RCC 7860 (cell line): ENCODE measurements at places on chromosomes 7 and 10.

DNA sequence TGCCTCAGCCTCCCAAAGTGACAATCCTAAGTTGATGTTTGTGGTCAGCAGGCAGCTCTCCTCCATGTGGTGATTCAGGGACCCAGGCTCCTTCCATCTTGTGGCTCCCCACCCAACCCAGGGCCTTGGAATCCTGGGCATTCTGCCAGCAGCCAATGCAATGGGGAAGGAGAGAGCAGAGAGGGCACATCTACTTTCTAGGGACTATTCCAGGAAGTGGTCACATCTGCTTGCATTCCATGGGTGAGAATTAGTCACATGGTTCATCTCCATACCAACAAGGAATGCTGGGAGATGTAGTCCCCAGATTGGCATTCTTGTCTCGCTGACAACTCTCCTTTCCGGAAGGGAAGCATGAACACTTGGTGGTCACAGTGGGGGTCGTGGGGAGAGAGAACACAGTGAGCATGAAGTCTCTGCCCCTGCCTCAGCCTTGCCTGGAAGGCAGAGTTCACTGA lies 9.9 kb upstream of the SRRM3 start:
- DNase-seq = peak; percentile 60

DNA sequence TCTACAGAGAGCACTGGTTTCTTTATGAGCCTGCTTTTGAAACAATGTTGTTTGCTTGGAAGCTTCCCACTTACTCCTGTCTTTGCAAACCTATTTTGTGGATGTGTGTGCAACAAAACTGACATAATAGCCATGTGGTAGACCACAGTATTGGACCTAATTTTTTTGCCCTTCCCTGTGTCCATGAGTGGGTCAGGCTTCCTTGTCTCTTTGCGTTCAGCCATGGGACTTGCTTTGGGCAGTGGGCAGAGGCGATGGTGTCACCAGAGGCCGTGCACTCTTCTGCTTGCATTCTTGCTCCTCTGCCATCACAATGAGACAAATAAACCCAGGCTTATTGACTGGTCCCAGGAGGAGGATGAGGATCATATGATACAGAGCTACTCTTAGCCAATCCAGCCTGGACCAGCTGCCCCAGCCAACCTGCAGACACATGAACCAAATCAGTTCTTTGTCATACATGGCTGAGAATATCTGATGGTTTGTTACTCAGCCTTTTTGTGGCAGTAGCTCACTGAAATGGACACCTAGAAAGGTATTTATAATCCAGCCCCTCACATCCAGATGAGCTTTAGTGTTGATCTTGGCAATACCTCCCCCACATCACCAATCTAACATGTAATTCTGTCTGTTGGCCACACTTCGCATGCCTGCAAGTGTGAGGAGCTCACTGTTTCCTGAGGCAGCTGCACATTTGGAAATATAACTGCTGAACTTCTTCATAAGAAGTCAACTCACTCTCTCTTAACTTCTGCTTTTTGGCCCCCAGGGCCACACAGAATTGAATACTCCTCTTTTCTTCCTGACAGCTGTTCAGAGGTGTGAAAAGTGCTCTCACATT lies 427.8 kb upstream of the ZMIZ1 start:
- DNase-seq = no peak

GRCh38 chr10:80444646-80445319 lies 9.3 kb upstream of the TSPAN14 start:
- peak; percentile 75 for DNase-seq

- peak; percentile 68 for DNase-seq
These were observed 105.0 kb downstream of the OTUD1 start for GRCh38 chr10:23543691-23544380.

- DNase-seq = no peak
These were observed 179.6 kb upstream of the MKI67 start for GRCh38 chr10:128305601-128306345.

DNA sequence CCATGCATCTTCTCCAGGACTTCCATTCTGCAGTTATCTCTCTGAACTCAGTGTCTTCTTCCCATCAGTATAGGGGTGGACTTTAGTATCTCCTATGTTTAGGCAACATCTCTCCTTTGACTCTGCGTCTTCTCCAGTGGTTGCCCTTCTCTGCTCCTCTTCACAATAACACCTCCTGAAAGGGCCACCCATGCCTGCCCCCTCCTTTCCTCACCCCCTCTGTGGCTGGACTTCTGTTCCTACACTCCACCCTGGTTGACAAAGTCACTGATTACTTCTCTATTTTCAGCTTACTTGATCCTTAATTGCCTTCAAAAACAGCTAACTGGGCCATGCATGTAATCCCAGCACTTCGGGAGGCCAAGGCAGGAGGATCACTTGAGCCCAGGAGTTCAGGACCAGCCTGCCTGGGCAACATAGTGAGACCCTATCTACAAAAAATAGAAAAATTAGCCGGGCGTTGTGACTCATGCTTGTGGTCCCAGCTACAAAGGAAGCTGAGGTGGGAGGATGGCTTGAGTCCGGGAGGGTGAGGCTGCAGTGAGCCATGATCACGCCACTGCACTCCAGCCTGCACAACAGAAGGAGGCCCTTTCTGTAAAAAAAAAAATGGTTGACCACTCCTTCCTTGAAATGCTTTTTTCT lies 13.7 kb downstream of the SRGN start:
- DNase-seq = peak; percentile 64

GRCh38 chr7:16813232-16813616 lies 8.4 kb upstream of the AGR2 start:
- no peak for DNase-seq

DNA sequence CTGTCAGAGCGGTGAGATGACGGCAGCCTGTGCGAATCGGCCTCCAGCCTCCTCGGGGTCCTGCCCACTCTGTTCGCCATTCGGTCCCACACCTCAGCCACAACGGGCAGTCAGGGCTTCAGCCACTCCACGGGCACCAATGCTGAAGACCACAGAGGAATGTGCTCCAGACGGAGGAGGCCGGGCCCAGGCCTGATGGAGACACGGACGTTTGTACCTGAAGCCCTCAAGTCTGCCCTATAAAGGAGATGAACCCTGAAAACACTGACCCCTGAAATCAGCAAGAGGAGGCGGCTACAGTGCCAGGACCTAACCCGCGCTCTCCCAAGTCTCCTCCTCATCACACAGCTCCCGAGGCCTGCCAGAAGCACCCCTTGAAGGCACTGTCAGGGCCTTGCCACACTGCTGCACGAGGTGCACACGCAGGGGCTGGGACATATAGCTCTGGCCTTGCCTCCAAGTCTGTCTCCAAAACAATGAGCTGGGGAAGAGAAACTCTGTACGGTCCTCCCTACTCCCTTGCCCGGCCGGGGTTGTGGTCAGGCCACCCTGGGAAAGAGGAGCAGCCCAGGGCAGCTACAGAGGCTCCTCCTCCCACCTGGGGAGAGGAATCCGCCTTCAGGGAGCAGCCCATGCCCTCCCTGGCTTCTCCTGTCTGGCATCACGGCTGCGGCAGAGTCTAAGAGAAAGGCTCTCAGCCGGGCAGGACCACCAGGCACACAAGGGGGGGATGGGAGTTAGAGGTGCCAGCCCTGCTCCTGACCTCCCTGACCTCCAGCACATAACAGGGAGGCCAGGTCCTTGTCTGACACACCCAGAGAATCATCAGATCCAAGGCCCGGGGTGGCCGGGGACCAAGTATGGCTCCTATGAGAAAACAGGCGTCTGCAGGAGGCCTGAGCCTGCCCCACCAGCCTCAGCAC lies 310.1 kb downstream of the PTPRN2 start:
- no peak for DNase-seq

GRCh38 chr7:99624484-99624883 lies 7.7 kb downstream of the ZSCAN25 start:
- DNase-seq = no peak

DNA sequence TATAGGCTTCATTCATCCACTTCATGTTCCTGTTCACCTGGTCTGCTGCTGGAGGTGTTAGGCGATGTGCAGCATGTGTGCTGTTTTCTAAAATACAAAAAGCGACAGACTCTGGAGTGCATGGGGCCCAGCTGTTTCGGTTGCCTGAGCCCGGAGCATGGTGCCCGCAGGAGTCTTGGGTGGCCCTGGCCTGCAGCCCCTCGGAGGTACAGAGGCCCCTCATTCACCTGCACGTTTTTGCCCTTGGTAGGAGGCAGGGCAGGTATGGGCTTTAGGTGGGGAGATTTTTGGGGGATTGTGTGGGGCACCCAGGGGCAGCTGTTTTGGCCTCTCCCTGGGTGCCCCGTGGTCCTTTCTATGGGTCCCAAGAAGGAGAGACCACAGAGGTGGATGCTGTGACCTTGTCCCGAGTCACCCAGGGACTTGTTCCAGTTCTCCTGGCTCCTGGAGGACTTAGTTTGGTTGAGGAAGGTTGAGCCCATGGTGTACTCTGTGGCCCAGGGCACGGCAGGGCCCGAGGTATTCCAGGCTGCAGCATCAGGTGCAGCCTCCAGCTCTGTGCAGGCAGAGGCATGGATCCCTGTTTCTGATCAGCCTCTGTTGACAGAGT lies 130.7 kb downstream of the TRRAP start:
- DNase-seq = no peak

GRCh38 chr7:154853727-154854095 lies 149.2 kb downstream of the PAXIP1 start:
- DNase-seq = no peak

- DNase-seq = no peak
These were observed at the start of gene SHOC2 for GRCh38 chr10:110919349-110919931. Gene SHOC2 (plus strand): TSS chr10:110919604. CDS start chr10:110964359, 44,755 bp downstream.

DNA sequence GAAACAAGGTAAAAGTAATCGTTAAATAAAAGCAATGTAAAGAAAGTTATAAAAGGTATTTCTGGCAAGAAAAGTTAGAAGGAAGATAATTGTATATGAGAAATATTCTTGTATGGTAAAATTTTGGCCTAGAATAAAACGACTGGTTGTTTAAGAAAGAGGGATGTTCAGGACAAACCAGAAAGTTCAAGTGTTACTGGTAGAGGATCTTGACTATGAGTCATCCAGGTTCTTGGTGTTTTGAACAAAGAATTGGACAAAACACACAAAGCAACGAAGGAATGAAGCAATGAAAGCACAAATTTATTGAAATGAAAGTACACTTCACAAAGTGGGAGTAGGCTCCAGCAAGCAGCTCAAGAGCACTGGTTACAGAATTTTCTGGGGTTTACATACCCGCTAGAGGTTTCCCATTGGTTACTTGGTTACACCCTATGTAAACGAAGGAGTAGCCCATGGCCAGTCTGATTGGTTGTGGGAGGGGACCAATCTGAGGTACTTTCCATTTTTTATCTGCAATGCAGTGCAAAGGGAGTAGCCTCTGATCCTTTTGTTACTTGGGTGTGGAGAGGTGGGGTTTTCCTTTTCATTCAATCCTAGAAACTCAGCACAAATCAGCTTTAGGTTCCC lies 22.4 kb upstream of the GARS1 start:
- no peak for DNase-seq

GRCh38 chr10:68156373-68157185 lies 47.3 kb downstream of the MYPN start:
- peak; percentile 20 for DNase-seq

GRCh38 chr7:107833684-107834106 lies 30.7 kb upstream of the SLC26A3 start:
- no peak for DNase-seq

DNA sequence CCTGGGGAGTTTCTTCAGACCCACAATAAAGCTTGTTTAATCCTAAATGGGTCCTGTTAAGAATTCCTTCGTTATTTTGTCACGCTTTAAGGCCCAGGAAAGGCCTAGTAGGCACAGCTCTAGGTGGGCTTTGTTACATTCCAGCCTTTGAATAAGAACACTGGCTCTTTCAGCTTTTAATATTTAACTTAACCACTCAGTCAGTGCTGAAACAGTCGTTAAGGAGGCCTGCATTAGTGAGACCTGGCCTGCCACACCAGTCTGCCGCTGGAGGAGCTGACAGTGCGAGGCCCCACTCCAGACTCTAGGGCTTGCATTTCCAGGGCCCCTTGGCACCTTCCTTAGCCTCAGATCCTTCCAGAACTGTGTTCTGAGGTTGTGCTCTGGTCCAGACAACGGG lies 351.4 kb downstream of the GLRX3 start:
- DNase-seq = no peak

GRCh38 chr7:26477381-26477990 lies 185.8 kb downstream of the SNX10 start:
- DNase-seq = no peak

- no peak for DNase-seq
These were observed 143.6 kb downstream of the HBP1 start for GRCh38 chr7:107312418-107312817.

GRCh38 chr7:88597941-88598425 lies 161.5 kb upstream of the ZNF804B start:
- no peak for DNase-seq

DNA sequence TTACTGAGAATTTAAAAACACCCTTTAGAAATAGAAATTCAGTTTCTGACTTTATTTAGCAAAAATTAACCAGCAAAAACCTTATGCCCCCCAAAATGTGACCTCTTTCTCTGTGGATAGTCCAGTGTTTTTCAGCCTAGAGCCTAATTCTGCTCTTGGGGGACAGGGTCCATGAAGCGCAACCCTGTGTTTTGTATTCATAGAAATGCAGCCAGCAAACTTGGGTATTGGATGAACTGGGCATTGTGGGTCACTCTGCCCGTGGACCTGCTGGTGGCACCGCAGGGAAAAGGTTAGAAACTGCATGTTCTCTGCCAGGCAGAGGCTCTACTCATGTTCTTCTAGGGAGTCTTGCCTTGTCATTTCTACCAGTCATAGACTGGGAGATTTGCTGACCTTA lies 787.4 kb upstream of the C7orf33 start:
- DNase-seq = no peak

DNA sequence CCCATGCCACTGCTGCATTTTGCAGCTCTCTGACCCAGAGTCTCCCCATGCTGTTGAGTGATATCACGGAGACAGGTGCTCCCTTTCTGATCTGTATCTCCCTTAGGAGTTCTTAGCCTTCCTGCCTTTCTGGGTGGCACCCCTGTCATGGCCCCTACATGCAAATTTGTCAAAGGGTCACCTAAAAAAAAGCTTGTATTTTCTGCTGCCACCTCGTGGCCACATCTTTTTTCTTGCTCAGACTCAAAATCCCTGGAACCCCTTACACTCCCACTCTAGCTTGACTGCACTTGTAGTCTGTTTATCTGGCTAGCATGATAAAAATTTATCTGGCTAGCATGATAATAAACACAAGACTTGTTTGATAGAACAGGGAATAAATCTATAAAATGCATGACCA lies 809.1 kb downstream of the SORCS1 start:
- no peak for DNase-seq

- no peak for DNase-seq
These were observed 2.4 kb upstream of the IRF5 start for GRCh38 chr7:128935342-128935730.
